ENCODE measurements at places on chromosomes 16 and 17. TPM values are rescaled to one million over a fixed set of nuclear protein-coding genes. Genes with fewer than 3 reads are reported as not detected.

- DNase-seq, result no peak
Measured at GRCh38 chr16:56990407-56991286, 1.3 kb downstream of the NLRC5 start.

DNA sequence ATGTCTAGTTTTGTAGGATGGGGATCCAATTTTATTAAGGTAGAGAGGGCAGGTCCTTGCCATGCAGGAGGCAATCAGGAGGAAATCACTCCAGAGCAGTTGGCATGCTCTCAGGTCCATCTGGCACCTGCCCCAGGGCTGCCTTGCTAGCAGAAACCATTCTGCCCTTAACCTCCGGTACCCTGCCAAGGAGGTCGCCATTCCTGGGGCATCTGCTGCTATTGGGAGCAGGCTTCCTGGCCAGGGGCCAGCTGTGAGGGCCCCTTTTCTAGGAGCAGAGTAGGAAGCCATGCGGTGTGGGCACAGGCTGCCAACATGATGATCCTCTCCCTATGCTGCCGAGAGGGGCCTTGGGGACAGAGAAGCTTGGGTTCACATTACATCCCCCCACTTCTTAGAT, 47.6 kb upstream of the MGAT5B start:
- DNase-seq, result no peak

DNA sequence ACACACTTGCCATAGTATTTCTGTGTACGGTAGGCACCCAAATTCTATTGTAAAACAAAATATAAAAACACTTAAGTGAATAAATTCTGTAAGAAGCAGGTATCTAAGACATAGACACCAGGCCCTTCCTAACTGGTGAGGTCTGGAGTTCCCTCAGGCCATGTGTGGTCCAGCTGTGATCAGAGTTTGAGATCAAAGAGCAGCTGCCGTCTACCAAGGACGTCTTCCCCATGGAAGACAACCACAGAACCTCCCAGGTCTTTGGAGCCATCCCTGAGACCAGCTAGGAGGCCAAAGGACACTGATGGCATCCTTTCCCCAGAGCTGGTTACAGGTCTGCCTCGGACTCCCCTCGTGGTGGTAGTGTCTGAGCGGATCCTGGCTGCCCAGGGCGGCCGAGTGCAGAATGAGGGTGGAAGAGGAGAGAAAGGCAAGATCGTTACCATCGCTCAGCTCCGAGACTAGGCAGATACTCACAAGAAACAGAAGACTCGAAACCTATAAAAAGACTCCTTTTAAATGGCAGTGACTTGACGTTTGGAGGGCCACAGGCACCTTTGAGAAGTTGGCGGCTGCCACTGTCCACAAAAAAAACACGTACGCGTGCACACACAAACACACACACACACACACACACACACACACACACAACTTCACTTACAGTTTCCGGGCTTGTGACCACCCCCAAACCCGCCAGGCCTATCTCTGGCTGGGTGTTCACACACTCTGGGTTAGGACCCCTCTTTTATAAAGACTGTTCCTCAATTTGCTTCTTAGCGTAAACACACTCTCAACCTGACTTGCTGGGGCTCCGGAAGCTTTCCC, 7.5 kb downstream of the TIMP2 start:
- DNase-seq, result no peak

DNA sequence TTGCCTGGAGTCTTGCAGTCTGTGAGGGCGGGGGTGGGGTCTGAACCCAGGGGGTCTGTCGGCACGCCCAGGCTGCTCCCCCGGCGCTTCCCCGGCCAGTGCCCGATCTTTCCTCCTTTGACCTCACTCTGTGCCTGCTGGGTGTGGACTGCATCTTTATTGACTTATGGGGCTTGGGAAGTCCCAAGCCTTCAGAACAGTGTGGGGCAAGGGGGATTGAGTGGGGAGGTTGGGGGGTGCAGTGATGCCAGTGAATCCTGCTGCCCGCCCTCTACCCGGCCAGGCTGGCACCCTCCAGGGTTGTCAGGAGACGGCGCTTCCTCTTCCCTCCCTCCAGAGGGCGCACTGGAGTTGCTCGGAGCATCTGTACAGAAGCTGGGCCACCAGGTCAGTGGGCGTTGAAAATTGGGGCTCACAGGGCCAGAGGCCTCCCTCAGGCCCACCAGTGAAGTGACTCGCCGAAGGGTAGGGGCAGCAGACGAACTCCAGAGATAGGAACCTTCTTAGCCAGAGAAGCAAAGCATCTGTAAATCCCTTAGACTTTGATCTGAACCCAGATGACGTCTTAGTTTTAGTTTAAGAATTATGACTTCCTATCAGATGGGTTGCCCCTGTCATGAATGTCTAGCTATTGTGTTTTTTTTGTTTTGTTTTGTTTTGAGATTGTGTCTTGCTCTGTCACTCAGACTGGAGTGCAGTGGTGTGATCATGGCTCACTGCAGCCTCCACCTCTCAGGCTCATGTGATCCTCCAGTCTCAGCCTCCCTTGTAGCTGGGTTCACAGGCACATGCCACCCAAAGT, 184.8 kb upstream of the CIBAR2 start:
- no peak for DNase-seq

Gene CDT1
- 1.2 TPM for total RNA-seq

DNA sequence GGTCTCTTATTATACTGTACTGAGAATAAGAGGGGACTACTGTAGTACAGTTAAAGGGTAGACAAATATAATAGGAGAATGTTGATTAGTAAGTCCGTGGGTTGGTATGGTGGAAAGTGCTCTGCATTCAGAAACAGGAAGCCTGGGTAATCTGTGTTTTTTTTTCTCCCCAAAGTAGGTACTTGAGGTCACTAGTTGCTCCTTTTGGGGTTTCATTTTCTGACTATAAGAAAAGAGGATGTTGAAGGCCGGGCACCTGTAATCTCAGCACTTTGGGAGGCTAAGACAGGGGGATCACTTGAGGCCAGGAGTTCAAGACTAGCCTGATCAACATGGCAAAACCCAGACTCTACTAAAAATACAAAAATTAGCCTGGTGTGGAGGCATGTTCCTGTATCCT, 42.0 kb upstream of the MMD start:
- DNase-seq, result no peak

Gene CACNA1H
- total RNA-seq, result 2.5 TPM

DNA sequence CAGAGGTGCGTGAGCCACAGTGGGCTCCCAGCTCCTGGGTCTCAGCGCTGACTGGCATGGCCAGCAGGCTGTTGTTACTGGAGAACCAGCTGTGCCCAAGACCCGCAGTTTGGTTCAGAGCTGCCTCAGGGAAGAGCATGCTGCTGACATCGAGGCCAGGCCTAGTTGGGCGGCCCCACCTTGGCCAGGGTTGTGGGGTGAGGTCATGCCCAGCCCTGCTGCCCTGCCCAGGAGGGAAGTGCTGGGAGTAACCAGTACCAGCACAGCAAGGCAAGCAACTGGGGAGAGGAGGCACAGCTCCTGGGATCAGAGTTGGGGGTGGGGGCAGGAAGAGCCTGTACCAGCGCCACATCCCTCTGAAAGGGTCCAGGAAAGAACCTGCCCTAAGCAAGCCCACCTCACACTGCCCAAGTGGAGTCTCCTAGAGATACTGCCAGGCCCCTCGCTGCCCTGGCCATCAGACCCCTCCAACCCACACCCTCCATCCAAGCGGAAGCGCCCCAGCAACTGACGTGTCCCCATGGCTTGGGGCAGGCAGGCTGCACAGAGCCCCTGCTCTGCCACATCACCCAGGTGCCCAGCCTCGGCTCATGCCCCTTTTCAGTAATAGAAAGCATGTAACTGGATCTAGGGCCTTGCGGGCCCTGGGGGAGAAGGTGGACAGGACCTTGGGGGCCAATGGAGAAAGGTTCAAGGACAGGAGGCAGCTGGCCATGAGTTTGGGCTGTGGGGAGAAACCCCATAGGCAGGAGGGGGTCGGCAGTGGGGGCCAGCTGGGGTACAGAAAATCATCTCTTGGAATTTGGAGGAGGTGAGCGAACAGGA, 990 bp downstream of the DOK4 start:
- peak; percentile 34 for DNase-seq

Gene HS3ST3A1
- 0.15 TPM for total RNA-seq

All from pancreas (tissue), 10 donors.